ENCODE measurements at places on chromosomes 5 and 9. TPM values are rescaled to one million over a fixed set of nuclear protein-coding genes. Genes with fewer than 3 reads are reported as not detected.

Gene WDR38
- total RNA-seq, result not detected

Gene MYORG
- 4.2 TPM for total RNA-seq

Gene IL3
- not detected for total RNA-seq

Gene PROB1
- 0.33 TPM for total RNA-seq

Gene KCNIP1
- not detected for total RNA-seq

Gene EPB41L4A
- total RNA-seq, result 1.3 TPM

Gene ANKRD34B
- 0.07 TPM for total RNA-seq

Gene BAG1
- total RNA-seq, result 139 TPM

Gene CCDC183
- total RNA-seq, result 0.31 TPM

Gene PCDHGB3
- total RNA-seq, result 0.35 TPM

Gene MVB12B
- total RNA-seq, result 6.4 TPM

Gene RANBP17
- 3.1 TPM for total RNA-seq

Gene S1PR3
- 32.4 TPM for total RNA-seq

Gene RABGAP1
- total RNA-seq, result 15.5 TPM

Gene CORO2A
- total RNA-seq, result 0.71 TPM

All from A549 treated with CpdA at 1 μM for 4 hours (cell line).